Sigmoid colon (tissue), 7 donors: ENCODE measurements at places on chromosomes 13 and 19.

DNA sequence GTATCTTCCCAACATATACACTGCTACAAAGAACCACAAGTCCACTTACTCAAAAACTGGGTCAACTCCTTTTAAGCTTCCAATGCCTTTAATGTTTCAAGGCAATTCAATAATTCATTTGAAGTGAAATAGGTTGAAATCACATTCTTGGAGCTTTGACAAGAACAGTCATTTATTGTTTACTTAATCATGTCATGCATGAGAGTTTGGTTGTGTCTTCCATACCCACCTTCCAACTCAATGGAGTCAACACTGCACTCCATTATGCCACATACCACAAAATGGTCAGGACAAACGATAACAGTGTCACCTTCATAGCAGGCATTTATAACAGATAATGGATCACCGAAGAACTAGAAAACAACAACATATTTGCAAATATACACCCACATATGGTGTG, 506.3 kb downstream of the UQCRFS1 start:
- DNase-seq, result no peak

DNA sequence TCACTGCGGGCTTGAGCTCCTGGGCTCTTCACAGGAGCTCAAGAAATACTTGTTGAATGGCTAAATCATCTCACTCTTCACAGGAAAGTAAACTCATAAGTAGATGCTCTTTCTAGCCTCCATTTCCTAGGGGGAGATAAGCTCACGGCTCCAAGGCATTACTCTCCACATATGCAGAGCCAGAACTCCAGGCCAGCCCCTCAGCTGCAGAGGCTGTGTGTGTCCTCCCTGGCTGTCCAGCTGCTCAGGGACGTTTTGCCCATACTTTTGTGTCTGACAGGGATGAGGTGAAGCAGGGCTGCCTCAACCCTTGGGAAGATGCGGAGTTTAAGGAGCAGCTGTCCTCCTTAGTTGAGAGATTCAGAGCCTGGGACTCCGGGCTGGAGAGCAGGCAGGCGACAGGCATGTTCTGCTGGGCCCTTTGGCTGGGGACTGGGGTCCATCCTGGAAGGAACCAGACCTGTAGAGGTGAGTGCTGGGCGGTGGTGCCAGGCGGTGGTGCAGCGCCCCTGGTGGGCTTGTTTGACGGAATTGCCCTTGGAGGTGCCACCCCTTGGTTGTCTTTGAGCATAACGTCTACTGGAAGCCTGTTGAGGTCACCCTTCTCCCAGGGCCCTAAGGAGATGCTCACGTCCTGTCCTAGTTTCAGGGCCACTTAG, 20.5 kb upstream of the SLC15A1 start:
- no peak for DNase-seq

- DNase-seq, result no peak
Measured at GRCh38 chr19:5515737-5516136, 52.0 kb downstream of the TINCR start.

DNA sequence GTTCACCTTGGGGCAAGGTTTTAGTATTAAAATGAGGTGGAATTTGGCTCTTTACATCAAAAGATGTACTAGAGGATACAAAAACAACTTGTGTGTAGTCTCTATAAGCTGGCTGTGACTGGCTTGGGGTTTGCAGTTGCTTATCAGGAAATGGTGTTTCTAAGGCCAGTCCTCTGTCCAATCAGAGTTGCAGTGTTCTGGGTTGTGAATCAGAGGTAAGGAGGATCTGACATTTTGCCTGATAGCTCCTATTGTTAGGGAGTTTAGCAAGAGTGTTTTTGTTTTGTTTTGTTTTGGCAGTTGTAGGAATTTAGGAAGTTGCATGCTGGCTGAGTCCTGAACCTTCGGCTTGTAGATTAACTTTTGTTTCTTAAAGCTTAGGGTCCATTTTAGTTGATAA, 20.1 kb upstream of the ESD start:
- DNase-seq, result no peak

DNA sequence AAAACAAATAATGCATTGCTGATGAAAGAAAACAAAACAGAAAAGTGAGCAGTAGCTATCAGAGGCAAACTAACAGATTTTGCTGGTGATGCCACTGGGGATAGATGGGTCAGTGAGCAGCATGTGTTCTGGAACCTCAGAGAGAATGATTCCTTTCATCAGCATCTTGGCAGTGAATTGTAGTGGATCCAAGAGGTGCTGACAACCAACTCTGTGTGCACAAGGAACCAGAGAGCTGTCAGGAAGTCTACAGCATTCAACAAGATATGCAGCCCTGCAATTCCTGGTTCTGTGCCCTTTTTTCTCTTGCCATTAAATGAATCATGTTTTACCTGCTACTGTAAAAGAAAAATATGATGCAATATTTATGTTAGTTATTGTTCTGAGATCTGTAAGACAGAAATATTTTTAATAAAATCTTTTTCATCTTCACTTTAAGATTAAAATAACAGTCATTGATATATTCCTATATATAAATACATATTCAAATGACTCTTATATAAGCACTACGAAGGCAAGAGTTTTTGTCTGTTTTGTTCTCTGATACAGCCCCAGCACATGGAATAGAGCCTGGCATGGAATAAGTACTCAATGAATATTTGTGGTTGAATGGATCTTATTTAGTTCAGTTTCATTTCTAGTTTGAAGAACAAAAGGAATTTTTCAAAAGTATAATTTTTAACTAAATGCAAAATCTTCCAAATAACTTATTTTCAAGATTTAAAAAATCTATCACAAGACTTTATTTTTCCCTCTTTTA, 80.8 kb downstream of the FREM2 start:
- no peak for DNase-seq
